ENCODE measurements at places on chromosomes 11 and 22.

DNA sequence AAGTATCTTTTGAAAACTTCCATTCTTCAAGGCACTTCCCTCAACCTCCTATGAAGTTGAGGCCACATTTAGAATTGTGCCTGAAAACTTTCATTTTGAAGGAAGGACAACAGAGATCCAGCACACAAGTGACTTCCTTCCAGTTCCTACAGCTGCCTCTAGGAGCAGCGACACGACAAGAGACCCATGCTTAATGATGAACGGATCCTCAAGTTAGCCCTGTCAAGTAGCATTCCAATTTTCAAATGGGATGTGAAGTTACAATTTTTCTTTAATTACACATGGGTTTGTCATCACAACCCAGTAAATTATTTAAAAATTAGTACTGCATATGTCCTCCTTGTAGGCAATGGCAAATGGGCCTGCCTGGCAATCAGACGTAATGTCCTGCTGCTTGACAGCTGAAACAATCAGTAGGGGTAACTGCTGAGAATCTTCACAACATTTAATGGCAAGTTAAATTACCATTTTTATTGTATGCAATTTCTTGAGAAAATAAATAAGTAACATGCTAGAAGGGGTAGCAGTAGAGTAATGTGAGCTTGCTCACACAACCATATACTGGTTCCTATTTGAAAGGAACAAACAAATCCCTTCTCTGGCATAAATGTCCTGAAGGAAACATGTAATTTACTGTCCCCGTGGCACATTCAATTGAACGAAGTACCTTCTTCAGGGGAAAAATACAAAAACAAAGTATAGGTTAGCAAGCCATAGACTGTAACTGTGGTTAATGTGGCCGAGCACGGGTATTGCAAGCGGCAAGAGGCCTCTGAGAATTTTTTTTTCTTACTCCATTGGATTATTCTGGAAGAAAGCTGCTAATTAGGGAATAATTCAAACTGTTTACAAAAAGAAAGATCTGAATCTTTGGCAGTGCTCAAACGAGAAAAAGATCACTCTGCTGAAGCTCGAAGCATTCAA, 288.3 kb downstream of the CADM1 start:
- DNase-seq = no peak

DNA sequence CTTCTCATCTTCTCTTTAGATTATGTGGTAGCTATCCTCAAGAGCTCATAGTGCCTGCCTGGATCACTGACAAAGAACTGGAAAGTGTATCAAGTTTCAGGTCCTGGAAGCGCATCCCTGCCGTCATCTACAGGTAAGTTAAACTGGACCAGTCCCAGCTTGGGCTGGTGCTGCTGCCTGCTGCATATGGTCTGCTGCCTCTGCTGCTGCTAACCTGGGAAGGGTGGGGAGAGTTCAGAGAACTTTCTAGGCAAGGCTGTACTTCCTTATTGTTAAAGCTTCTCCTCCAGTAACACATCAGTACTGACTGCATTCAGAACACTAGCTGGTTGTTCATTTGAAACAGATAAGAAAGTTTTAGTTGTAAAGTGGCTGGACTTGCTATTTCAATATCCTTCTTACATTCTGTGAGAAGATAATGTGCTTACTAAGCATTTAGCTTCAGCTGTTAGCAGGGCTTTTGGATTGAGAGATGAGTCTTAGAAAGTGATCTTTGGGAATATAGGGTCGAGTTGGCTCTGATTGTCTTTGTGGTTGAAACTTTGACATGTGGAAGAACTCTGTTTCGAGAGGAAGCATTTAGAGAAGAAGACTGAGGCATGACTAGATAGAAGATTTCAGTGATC, 77.3 kb upstream of the HORMAD2 start:
- no peak for DNase-seq

DNA sequence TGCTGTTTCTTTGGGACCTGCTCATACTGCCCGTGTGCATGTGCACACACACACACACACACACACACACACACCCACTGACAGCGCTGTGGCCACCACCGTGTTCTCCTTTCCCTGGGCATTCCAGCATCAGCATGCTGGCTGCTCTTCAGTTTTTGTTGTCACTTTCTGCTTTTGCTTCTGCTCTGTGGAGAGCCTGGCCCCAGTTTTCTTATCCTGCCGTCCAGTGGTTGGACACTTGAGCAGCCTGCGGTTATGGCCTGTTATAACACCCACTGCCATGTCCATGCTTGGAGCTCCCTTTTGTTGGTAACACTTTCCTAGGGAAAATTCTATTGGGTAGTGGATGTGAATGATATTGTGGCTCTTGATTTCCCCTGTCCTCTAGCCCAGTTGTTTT, 83.6 kb downstream of the OSBP2 start:
- no peak for DNase-seq

GRCh38 chr11:2511421-2512369, 66.9 kb downstream of the KCNQ1 start:
- DNase-seq = no peak

DNA sequence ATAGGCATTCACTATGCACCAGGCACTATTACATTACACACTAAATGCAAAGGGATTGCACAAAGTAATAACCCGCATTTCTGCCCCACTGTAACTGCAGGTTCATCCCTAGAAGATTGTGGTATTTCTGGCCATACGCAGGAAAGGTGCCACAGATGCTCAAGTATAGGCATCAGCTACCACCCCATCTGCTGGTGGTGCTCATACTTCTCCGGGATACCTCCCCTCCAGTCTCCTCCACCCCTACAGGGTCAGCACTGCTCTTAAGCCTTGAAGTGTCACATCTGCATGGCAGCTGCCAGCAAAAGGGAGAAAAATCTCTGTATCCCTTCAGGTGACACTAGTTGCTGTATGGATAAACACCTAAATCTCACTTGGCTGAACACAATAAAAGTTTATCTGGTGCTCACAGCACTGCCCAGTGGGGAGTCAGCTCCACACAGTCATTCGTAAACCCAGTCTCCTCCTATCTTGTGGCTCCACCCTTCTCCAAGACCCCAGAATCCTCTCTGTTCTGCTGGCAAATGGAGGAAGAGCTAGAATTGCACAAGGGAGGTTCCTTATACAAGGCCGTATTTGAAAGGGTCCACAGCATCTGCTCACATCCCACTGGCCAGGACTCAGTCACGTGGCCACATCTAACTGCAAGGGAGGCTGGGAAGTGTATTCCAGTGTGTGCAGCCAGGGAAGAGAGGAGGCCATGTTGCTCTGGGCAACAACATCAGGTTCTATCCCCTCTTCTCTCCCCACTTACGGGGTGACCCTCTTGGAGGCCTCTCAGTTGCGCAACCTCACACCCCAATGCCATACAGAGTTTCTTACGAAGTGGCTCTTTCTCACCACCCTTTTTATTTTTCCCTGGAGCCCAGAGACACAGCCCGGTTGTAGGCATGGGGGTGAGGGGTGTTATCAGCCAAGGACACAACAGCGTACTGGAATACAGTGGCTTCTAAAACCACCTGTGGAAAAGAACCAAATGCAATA, 114.7 kb downstream of the BUD13 start:
- no peak for DNase-seq

GRCh38 chr22:22954656-22955055, 67.0 kb downstream of the IGLL5 start:
- no peak for DNase-seq

Measured in activated T-helper 1 cell treated with Interleukin-2 at 50 U/mL for 16 hours (primary cell).